ENCODE measurements at places on chromosomes 11 and 22.

DNA sequence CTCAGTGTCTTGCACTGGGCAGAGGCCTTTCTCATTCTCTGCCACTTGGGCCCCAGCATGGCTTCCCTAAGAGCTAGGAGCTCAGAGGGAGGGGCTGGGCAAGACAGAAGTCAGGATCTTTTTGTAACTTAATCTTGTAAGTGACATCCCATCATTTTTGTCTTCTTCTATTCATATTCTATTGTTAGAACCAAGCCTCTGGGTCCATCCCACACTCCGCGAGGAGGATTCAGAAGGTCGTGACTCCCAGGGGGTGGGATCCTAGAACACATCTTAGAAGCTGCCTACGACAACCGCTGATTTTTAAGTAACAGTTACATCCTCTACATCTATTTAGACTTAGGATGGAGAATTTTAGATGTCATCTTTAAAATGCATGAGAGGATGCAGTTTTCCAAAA is 1.5 kb upstream of the IL17RA start:
- no peak for DNase-seq

GRCh38 chr11:57787920-57788702 is 26.5 kb downstream of the CTNND1 start:
- no peak for DNase-seq

DNA sequence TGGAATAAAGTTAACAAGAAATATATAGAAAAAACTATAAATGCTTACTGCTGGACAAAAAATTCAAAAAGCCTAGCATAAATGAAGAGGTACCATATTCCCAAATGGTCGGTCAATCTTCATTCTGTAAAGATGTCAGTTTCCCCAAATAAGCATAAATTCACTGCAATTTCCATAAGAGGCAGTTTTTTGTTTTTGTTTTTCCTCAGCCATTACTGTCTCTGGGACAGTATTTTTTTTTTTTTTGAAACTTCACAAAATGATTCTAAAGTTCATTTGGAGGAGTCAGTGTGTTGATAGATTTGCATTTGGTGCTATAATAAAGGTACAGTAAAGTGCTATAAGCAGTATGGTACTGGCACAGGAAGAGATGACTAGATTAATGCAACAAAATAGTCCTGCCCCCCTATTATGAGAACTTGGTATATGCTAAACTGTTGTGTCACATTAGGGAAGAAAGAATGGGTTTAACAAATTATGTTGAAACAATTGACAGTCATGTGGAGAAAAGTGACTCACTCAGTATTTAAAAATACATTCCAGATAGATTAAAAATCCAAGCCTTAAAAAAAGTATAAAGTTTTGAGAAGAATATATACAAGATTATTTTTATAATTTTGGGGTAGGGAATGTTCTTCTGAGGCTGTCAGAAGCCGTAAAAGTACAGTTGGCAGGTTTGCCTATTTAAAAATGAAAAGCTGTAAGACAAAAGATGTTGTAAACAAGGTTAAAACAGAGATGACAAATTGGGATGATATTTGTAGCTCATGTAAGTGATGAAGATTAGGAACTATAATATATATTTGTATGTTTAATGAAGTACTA is 2.6 kb upstream of the FTH1 start:
- no peak for DNase-seq

DNA sequence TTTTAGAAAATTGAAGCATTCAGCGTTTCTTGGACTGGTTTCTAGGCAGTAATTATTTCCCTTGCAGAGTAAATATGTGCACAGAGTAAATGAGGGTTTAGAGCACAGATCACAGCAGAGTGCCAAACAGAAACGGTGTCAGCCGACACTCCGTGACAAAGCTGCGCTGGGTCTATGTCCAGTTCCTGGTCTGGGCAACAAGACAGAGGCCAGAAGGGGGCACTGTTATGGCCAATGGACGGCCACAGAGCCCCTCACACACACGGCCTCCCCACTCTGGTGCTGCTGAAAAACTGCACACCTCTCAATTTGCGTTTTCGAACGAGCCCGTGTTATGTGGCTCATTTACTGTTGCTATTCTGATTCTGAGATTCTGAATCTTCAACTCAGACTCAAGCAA is 180.7 kb downstream of the MPPED1 start:
- DNase-seq: no peak

- DNase-seq: no peak
These were observed 290.3 kb upstream of the LUZP2 start for GRCh38 chr11:24206511-24206910.

GRCh38 chr11:119112314-119113020 is 5.3 kb downstream of the C2CD2L start:
- no peak for DNase-seq

GRCh38 chr11:36156161-36156816 is 132.9 kb downstream of the COMMD9 start:
- DNase-seq: no peak

- DNase-seq: no peak
These were observed at the start of gene CNTN5 for GRCh38 chr11:99020352-99021225. Gene CNTN5, plus strand, starts transcription at chr11:99020949.

GRCh38 chr22:38467904-38468442 is at the start of gene KDELR3:
Gene KDELR3, plus strand, starts transcription at chr22:38468096. Its CDS starts 138 bp downstream, at chr22:38468234.
- DNase-seq: no peak

- no peak for DNase-seq
These were observed 41.1 kb downstream of the LIF start for GRCh38 chr22:30205281-30206115.

DNA sequence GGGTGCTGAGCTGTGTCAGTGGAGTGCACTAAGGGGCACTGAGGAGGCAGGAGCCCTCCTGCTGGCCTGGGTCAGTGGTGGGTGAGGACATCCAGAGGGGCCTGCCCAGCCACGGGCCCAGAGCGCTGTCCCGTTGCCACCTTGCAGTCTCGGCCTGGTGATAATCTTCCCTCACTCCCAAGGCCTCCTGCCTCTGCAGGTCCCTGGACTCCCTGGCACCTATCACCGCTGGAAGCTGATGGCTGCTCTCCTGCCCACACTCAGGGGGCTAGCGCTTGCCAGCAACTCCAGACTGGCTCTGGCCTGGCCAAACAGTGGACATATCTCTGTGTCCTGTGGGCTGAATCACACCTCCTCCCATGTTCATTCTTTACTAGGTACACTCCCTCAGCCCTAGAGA is 86.5 kb upstream of the PITPNB start:
- DNase-seq: no peak

DNA sequence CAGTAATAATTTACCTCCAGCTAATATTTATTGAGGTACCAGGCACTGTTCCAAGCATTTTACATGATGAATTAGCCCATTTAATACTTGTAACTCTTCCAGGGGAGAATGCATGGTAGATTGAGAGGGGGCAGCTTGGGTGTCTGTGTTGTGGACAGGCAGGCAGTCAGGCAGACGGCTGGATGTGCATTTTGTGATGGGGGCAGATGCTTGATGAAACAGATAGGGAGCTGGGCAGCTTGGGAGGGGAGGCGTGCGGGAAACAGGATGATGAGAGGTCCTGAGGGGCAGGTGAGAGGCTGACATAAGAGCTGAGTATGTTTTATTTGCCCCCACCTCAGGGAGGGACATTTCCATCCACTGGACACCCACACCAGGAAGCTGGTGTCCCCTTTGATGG is 33.1 kb upstream of the SHISAL1 start:
- no peak for DNase-seq
